ENCODE measurements at places on chromosomes 5 and 9.

GRCh38 chr5:158511454-158511853 is 588.3 kb downstream of the EBF1 start:
- no peak for DNase-seq

DNA sequence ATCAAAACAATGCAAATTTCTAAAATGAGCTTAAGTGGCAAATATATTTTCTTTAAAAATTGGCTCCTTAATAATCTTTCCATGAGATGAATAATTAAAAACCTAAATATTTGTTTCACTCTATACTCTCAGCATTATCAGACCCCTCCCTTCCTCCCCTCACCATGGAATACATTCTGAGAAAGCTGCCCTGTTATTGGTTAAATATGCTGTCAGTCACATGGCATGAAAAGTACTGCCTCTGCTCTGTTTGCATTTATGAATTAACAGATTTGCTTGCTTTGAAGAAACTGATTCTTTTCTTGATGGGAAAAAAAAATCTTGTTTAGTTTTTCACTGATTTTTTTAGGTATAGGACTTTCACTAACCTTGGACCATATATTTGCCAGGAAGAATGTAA is 17.0 kb upstream of the RPS23 start:
- DNase-seq, result no peak

- DNase-seq, result no peak
Measured at GRCh38 chr5:142872795-142873194, 102.6 kb downstream of the ARHGAP26 start.

- no peak for DNase-seq
Measured at GRCh38 chr5:146732962-146733361, 145.6 kb downstream of the PPP2R2B start.

DNA sequence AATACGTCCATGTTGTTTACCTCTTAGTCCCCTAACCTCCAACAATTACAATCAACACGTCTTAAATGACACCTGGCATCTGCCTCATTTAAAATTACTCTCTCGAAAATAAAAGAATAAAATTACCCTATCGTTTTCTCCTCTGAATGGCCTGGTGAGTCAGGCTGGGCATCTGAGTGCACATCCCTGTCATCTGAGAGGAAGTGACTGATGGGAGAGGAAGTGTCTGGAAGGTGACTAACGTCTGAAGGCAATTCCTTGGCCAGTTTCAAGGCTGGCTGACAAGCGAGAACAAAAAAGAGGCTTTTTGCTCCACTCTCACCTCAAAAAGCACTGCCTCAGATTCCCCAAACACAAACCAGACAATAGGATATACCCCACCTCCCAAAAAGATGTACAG is 57.7 kb downstream of the MAPKAP1 start:
- peak; percentile 39 for DNase-seq

DNA sequence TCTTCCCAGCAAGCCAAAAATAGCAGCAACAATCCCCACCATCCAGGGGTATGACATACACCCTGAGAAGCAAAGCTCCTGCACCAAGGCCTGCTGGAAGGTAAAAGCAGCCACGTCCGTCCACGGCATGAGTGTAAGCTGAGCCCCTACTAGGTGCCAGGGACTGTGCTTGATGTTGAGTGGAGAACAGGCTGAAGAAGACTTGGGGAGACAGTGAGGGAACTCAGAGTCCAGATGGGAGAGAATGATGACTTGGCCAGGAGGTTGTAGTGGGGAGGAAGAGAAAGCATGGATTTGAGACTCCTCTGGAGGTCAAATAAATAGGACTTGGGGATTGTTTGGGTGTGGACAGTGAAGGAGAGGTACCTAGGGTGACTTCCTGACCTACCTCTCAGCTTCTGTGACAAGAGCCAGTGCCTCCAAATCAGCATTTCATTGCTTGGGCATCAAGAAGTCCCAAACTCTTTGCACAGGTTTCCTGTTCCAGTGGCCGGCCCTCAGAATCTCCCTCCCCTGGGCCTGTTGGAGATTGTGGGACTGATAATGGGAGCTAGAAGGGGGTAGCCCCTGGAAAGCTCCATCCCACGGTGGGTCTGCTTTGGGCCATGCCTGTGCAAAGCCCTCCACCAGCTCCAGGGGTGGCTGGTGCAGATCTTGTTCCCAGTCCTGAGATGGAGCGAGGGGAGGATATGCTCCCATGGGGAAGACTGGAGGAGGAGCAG is 58.3 kb upstream of the ADAMTS2 start:
- no peak for DNase-seq

DNA sequence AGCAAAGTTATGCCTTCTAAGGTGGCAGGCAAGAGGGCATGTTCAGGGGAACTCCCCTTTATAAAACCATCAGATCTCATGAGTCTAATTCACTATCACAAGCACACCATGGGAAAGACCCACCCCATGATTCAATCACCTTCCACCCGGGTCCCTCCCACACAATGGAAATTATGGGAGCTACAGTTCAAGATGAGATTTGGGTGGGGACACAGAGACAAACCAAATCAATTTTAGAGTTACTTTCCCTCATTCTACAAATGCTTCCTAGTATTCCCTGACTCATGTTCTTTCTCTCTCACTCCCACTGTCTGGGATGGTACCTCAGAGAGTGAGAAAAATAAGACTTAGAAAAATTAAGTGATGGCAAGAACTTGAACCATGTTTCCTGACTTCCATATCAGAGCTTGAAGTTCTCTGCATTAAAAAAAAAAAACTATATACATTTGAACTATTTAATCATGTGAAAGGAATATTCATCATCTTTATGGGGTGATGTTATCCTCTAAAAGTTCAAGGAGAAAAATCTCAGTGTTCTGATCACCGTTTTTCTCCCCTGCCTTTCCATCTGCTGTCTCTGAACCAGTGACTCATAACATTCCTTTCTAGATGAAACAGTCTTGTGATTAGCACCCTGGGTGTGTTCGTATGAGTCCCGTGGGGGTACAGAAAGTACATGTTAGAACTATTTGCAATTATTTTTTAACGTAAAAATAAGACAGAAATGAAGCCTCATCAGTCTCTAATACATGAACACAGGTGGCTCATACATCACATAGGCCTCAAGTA is 282.9 kb downstream of the SLF1 start:
- no peak for DNase-seq

Data from NCI-H748 treated with DMSO at 0.1 percent for 48 hours (cell line).